Aorta (tissue), 5 donors: ENCODE measurements at places on chromosomes 7 and 10. TPM values are rescaled to one million over a fixed set of nuclear protein-coding genes. Genes with fewer than 3 reads are reported as not detected.

GRCh38 chr7:44372560-44373417, 47.4 kb upstream of the CAMK2B start:
- H3K36me3 ChIP-seq, result no peaks in the 10 kb centered on the region
- H3K4me3 ChIP-seq, result no peak overlapping the region
- no peak overlapping the region for H3K27ac ChIP-seq
- no peaks in the 10 kb centered on the region for H3K4me1 ChIP-seq

DNA sequence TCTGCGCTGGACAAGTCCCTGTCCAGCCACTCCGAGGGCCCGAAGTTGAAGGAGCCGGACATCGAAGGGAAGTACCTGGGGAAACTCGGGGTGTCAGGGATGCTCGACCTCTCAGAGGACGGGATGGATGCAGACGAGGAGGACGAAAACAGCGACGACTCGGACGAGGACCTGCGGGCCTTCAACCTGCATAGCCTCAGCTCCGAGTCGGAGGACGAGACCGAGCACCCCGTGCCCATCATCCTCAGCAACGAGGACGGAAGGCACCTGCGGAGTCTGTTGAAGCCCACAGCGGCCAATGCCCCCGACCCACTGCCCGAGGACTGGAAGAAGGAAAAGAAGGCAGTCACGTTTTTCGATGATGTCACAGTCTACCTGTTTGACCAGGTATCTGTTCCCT, 17.1 kb upstream of the BHLHA15 start:
- no peaks in the 10 kb centered on the region for H3K4me1 ChIP-seq
- H3K4me3 ChIP-seq, result no peak overlapping the region
- H3K36me3 ChIP-seq, result peaks cover 6% of the 10 kb centered on the region
- H3K27me3 ChIP-seq, result no peaks in the 10 kb centered on the region

Gene THNSL1
- total RNA-seq, result 2.0 TPM

- H3K27ac ChIP-seq, result no peak overlapping the region
- H3K4me1 ChIP-seq, result no peaks in the 10 kb centered on the region
- peak; percentile 52 for DNase-seq
Observed at GRCh38 chr10:42475168-42476098, 162.9 kb downstream of the ZNF33B start.

- no peak for DNase-seq
- H3K27me3 ChIP-seq, result no peaks in the 10 kb centered on the region
- no peaks in the 10 kb centered on the region for H3K36me3 ChIP-seq
Observed at GRCh38 chr10:122182308-122182707, 88.8 kb upstream of the BTBD16 start.

GRCh38 chr10:16822027-16822426, 4.8 kb upstream of the RSU1 start:
- no peak for DNase-seq
- no peak overlapping the region for H3K4me3 ChIP-seq
- H3K27me3 ChIP-seq, result no peaks in the 10 kb centered on the region
- no peak overlapping the region for H3K27ac ChIP-seq
- H3K4me1 ChIP-seq, result no peaks in the 10 kb centered on the region

DNA sequence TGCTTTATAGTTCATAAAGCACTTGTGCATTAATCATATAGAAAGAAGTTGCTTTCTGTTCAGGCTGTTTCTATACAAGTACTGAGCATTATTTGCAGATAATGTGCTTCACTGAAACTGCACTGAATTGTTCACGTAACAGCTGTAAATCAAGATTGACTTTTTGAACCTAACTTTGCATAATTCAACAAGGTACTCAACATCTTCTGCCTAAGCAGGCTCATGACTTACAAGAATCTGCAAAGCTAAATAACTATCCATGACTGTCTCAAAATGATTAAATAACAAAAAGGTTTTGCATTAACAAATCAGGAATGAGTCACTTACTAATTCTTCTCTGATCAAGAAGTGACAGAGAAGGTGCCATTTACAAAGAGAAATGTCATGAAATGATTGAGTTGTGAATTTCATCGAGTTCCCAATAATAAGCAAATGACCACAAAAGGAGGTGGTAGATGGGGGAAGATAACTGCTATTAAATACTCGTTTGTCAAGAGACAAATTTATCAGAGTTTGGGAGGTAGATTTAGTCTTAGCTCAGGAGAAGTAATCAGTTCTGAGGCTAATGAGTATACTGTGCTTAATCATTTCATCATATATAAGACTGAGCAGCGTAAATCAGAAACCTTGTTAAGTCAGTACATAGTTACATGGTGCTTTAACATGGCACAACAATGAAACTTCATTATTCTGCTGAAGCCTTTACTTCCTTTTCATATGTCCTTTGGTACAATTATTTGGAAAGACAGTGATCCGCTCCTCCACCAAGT, 161.3 kb upstream of the LRRN3 start:
- no peak for DNase-seq
- H3K27ac ChIP-seq, result no peak overlapping the region
- H3K36me3 ChIP-seq, result no peaks in the 10 kb centered on the region
- H3K4me1 ChIP-seq, result no peaks in the 10 kb centered on the region
